ENCODE measurements at places on chromosomes 5 and 9. TPM values are rescaled to one million over a fixed set of nuclear protein-coding genes. Genes with fewer than 3 reads are reported as not detected.

PAEP gene
- not detected for total RNA-seq

ABO gene
- 77.4 TPM for total RNA-seq

TPD52L3 gene
- total RNA-seq = not detected

PKD2L2 gene
- total RNA-seq = not detected

EIF4E1B gene
- not detected for total RNA-seq

SLC6A3 gene
- not detected for total RNA-seq

SLC27A6 gene
- total RNA-seq = 0.27 TPM

RXRA gene
- 70.5 TPM for total RNA-seq

MLANA gene
- total RNA-seq = not detected

EPB41L4A gene
- total RNA-seq = 11.1 TPM

CSNK1A1 gene
- total RNA-seq = 260 TPM

SEMA4D gene
- total RNA-seq = 18.7 TPM

PALM2AKAP2 gene
- not detected for total RNA-seq

PCDHA10 gene
- total RNA-seq = not detected

WWC1 gene
- total RNA-seq = 10.1 TPM
